ENCODE measurements at places on chromosomes 1 and 21.

GRCh38 chr21:17506951-17507350 lies 5.9 kb upstream of the CXADR start:
- no peak for DNase-seq

- DNase-seq = no peak
Measured at GRCh38 chr1:111454859-111455641, 5.8 kb downstream of the ATP5PB start.

- DNase-seq = peak; percentile 15
Measured at GRCh38 chr1:81802707-81803430, 2.1 kb downstream of the ADGRL2 start.

- no peak for DNase-seq
Measured at GRCh38 chr1:29096231-29096886, 27.3 kb downstream of the TMEM200B start.

- DNase-seq = no peak
Measured at GRCh38 chr1:155455588-155456195, 106.9 kb downstream of the ASH1L start.

DNA sequence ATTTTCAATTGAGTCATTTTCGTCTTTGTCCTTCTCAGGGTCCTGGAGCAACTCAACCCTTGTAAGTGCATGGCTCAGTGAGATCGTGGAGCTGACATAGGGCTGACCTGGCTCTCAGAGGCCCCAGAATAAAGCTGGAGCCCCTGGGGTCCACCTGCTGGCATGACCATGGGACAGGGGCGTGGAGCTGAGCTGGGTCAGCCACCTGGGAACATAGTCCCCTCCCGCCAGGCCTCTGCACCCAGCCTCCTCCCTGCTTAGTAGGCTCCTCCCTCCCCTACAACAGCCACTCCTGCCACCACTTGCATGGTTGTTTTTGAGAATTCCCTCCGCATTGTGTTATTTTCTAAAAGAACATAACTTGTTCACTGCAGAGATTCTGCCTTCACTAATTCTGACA lies 3.1 kb upstream of the RIPK4 start:
- no peak for DNase-seq

DNA sequence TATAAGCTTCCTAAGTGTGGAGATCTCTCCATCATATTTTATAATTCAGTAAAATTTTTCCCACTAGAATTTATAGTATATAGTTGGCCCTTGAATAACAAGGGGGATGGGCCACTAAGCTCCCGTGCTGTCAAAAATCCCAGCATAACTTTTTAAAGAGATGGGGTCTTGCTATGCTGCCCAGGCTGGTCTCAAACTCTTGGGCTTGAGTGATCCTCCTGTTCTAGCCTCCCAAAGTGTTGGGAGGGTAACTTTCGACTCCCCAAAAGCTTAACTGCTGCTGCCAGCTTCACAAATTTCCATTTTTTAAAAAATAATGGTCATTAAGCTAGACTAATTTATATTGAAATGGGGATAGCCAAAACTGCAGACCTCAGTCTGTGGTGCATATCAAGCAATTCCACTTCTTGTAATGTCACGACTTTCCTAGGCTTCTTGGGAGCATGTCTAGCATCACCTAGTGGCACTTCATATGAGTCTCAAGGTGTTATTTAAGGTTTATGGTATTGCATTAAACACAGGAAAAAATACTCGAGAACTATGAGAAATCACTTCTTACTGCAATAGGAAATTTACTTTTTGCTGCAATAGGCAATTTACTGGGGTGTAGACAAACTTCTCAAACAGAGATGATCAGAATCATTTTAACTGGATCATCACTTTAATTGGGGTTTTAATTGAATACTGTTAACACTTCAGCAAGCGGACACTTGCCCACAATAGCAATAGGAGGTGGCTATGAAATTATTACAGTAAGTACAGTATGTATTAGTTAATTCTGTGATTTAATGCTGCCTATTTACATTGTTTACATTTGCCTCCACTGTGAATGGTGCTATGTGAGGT lies 19.3 kb upstream of the ACTA1 start:
- DNase-seq = no peak

DNA sequence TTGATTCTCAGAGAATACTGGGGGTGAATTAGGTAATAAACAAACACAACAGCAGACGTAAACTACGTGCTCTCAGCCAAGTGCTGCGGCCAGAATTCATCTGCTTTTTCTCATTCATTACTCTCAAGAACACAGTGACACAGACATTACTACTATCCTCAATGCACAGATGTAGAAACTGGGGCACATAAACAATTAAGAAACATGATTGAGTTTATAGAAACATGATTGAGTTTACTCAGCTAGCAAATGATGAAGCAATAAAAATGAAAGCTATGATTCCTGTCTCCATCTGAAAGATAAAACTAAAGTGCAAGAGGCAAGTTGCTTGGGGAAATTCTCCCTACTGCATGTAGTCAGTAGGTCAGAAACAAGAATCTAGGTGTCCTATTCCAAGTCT lies 140.5 kb downstream of the IFI44 start:
- no peak for DNase-seq

- DNase-seq = no peak
Measured at GRCh38 chr1:86552376-86552775, 5.5 kb downstream of the CLCA4 start.

- no peak for DNase-seq
Measured at GRCh38 chr1:32992489-32993323, 28.1 kb upstream of the RNF19B start.

DNA sequence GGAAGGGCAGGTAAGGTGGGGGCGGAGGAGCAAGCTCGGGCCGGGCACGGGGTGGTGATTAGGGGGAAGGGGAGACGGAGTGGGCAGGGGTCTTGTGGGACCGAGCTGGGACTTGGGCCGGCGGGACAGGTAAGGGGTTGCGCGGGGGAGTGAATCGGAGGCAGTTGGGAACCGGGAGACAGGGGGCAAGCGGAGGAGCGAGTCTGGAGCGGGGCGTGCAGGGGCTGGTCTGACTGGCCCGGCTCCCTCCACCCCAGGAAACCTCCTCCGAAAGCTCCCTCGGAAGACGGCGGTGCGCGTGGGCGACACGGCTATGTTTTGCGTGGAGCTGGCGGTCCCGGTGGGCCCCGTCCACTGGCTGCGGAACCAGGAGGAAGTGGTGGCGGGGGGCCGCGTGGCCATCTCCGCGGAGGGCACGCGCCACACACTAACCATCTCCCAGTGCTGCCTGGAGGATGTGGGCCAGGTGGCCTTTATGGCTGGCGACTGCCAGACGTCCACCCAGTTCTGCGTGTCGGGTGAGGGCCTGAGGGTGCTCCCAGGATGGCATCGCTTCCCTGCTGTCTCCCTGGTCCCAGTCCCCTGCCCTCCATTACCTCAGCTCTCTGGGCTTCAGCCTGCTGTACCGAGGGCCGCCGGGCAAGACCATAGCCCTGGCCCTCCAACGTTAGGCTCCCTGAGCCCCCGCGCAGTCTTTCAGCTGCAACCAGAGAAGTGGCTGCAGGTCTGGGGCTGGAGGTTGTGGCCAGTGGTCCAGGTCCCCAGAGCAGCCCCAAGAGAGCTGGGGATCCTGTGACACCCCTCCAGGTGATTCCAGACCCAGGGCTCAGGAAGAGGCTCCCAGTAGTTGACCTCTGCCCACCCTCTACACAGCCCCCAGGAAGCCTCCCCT lies 6.3 kb downstream of the OBSCN start:
- DNase-seq = no peak

GRCh38 chr1:177913762-177914540 lies 55.9 kb downstream of the SEC16B start:
- no peak for DNase-seq

DNA sequence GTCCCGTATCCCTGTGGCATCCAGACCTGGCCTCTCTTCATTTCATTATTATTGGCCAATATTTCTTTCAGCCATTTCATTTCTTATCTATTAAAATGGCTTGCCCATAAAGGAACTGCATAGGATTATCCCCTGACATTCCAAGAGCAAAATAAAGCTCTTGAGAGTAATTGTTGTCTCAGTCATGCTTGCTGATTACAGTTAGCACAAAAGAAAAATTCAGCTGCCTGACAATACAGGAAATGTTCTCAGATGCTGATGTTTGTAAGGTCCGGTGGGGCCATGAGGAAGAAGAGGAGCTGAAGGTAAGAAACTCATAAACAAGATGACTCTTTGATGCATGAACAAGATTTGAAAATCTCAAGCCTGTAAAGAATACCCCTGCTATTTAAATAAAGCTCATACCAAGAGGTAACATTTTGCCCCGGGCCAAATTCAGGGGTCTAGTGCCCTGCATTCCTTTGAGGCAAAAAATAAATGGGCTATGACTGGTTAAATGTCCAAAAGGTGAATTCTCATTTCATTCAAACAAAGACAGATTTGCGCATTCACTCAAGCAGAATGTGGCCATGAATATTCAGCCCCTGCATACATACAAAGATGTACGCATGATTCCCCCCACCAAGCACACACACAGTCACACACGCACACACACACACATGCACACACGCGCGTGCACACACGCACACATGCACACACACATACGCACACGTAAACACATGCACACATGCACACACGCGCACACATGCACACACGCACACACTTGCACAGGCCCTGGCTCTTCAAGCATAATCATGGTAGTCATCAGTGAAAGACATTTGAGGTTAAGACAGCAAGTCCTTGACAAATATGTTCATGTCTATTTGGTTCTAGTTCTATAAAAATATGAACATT lies 44.8 kb downstream of the KCNJ15 start:
- no peak for DNase-seq

- peak; percentile 37 for DNase-seq
Measured at GRCh38 chr1:203702130-203702577, 62.8 kb upstream of the LAX1 start.

GRCh38 chr1:24207709-24208108 lies 20.6 kb upstream of the IFNLR1 start:
- DNase-seq = no peak

- no peak for DNase-seq
Measured at GRCh38 chr1:7519861-7520395, 251.2 kb upstream of the VAMP3 start.

Data from anterior cingulate cortex (tissue), 58 donors.